ENCODE measurements at places on chromosomes 2 and 18.
A peak's percentile ranks its signal among the peaks of the same experiment; 100 is the strongest.

- ATAC-seq, result no peak
Measured at GRCh38 chr2:215718890-215719289, 283.0 kb upstream of the FN1 start.

DNA sequence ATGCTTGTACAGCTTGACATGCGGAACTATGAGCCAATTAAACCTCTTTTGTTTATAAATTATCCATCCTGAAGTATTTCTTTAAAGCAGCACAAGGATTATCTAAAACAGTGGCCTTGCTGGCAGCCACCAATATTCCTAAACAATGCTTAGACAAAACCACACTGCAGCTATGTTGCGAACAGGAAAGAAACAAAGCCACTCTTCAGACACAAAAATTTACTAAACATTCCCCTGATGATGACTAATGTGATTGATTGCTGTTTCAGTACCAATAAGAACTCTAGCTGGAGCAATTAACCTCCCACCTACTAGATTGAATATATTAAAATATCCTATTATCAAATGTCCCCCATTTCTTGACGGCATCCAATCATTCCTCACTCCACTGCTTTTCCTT is 325.8 kb upstream of the REG3G start:
- ATAC-seq, result no peak

- ATAC-seq, result no peak
Measured at GRCh38 chr2:127137741-127138140, 30.8 kb upstream of the BIN1 start.

DNA sequence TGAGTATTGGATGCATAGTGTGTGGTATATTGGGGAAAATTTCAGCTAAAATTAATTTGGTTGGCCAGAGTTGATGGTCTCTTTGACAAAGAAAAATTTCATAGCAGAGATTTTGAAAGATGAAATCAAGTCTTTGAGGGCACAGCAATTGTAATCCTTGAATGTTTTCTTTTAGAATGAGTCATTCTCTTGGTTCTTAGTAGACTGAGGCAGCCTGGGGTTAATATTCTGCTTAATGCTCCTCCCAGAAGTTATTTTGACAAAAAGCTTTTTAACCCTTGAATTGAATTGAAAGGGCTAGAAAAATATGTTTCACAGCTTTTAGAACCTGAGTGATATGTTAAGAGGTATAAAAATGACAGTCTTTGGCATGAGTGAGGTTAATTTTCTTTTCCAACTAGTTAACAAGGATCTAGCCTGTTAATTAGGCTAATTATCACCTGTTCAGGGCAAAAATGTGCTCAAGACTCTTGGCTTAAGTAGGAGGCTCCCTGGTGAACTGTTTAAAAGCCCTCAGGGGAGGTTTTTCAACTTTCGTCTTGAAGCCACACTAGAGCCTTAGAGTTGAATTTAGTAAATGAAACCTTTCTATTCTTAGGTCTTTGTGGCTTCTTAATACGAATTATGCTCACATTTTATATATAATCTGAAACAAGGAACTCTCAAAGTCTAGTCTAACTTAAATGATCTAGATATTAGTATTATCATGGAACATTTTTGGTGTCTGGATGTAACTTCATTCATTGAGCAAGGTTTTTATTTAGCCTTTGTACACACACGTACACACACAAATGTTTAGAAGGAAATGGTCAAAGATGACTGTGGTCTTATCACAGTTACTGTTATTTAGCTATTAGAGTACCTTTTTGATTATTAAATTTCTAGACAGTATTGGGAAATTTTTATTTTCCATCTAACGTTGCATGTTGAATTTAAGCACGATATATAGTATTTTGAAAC is 272.5 kb downstream of the ZNF407 start:
- no peak for ATAC-seq

DNA sequence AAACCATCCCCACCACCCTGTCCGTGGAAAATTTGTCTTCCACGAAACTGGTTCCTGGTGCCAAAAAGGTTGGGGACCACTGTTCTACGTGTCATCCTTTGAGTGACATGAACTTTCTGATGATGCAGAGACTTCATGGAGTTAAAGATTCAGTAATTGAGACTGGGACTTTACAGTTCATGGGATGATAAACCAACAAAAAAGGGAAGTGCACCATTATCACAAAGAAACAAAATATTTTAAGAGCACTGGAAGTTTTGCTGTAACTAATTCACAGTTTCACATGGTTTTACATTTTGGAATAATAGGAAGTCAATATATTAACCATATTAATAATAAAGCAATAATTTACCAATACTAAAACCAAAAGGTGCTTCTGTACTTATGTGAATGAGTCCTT is 126.8 kb downstream of the AQP4 start:
- ATAC-seq, result no peak

DNA sequence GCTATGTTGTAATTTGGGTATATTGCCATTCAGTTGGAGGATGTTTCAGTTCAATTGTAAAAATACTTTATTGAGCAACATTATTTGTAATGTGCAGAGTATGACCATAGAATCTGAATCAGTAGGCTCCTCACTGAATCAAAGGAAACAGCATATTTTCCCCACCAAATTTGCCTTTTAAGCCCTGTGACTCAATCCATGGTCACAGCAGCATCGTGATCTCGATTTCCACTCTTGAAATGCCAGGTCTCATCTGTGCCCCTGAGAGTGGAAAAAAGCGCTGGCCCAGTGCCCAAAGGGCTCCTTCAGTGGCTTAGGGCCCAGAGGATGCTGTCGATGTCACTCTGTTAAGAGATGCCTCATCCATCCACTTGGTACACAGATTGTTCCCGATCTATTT is 57.5 kb downstream of the FHOD3 start:
- ATAC-seq, result peak; percentile 24

GRCh38 chr2:15159206-15159605 is 401.9 kb downstream of the NBAS start:
- ATAC-seq, result no peak

DNA sequence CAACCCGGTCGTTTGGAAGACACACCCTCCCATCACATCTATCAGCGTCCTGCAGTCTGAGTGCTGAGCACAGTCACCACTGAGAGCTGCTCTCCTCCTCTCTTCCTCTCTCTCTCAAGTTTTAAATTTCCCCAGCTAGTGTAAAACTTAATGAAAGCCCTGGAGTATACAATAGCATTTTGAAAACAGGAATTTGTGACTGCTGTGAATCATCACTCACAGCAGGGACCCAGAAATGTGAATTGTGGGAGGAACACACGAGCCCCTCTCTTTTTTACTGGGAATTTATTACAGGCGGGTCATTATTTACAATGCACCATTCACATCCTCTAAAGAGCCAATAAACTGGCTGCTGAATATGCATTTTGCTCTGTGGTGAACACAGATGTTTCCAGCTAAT is 185.0 kb upstream of the SMIM21 start:
- ATAC-seq, result no peak

GRCh38 chr2:217228732-217229131 is 368.9 kb upstream of the TNP1 start:
- ATAC-seq, result no peak

DNA sequence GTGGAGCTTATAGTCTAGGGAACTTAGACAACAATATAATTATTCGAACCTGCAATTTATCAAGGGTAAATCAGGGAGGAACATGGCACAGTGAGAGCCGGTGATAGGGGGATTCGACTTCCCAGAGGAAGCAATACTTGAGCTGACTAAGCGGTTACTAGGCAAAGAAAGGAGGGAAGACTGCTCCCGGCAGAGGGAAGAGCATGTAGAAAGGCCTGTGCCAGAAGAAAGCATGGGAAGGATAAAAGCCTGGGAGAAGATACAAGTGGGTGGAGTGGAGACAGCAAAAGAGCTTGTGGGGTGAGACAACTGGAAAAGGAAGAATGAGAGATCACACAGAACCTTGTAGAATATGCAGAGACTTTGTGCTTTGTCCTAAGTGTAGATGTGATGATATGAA is 93.3 kb downstream of the MARCHF4 start:
- ATAC-seq, result no peak

DNA sequence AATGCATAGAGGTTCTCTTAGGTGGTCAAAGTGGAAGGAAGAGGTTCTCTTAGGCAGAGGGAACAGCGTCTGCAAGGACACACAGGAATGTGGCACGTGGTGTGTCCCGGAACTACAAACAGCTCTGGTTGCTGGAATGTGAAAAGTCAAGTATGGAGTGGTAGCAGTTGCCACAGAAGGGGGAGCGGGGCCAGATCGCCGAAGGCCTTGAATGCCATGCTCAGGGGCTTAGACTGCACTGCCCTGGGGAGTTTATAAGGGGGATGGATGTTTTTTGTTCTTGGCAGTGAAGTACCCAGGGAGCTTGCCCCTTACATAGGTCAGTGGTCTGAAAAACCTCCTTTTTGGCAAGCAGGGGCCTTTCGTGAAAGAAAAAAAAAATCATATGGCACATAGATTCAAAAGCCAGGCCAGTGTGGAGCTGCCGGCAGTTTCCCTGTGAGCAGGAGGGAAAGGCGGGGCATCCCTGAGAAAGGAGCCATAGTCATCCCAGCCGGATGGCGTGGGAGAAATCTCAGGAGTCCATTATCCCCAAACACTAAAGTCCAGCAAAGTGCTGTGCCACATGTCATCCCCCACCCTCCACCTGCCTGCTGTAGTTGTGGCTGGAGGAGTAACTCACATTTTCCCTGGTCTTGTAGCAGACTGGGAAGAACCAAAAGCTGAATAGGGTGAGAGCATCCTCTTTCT is 45.4 kb downstream of the GORASP2 start:
- no peak for ATAC-seq

GRCh38 chr2:38534746-38535403 is 67.9 kb downstream of the HNRNPLL start:
- no peak for ATAC-seq

All from SK-N-SH treated with all-trans-retinoic acid at 6 μM for 48 hours (cell line).